ENCODE measurements at places on chromosomes 2 and 18.

DNA sequence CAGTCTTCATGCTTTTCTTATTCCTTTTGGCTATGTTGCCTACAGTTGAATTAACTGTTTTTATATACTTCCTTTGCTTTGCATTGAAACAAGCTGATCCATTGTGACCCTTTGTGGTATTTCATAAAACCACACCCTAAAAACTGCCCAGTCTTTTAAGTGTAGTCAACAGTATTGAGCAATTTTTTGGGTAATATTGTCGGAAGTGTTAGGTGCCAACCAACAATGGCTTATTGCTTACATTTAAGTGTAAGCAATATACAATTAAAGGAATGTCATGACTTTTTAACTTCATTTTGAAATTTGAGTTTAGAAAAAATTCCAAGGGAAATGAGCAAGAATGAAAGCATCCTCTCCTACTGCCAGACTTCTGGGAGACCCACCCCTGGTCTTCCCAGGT, 174.1 kb downstream of the NEDD4L start:
- DNase-seq: no peak

DNA sequence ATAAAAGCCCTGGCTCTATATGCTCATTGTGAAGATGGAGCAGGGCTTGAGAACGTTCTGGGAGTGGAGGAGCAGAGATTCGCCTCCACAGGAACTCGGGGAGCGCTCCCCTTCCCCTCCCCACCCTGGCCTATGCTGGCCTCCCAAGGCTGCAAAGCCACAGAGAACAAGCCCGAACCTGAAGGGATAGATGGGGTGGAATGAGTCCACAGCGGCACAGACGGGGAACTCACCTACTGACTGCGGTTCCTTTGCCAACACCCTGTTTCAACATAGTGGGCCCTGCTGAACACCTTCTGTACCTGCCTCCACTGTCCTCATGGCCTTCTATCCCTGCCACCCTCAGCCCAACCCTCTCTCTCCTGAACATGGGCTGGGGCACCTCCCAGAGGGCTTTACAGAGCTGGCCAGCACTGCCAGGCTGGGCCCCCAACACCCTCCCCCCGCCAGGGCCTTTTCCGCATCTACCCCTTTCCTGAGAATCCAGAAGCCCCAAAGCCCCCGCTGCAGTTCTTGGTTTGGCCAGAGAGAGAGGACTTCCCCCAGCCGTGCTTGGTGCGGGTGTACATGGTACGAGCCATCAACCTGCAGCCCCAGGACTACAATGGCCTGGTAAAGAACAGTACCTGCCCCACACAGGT, 41.5 kb downstream of the LMAN2L start:
- no peak for DNase-seq

- DNase-seq: no peak
Measured at GRCh38 chr2:124250433-124250832, 225.3 kb downstream of the CNTNAP5 start.

GRCh38 chr2:56784046-56784445, 600.3 kb downstream of the CCDC85A start:
- DNase-seq: no peak

DNA sequence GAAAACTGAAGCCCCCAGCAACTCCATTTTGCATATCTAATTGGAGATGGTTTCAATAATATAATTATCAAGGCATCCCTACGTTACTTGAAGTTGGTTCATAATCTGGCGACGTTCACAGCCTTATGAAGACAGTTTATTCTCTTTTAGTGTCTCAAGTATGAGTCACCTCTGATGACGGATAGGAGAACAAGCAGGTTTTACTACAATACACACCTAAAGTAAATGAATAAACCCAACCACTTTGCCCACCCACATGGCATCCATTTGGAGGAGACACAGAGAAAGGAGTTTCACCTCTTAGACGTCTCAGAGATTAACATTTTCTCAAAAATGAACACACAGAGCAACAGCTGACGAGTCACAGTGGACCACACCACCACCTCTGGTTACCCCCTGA, 40.8 kb downstream of the BCL11A start:
- DNase-seq: no peak

- no peak for DNase-seq
Measured at GRCh38 chr2:78465707-78466106, 559.8 kb upstream of the REG3G start.

DNA sequence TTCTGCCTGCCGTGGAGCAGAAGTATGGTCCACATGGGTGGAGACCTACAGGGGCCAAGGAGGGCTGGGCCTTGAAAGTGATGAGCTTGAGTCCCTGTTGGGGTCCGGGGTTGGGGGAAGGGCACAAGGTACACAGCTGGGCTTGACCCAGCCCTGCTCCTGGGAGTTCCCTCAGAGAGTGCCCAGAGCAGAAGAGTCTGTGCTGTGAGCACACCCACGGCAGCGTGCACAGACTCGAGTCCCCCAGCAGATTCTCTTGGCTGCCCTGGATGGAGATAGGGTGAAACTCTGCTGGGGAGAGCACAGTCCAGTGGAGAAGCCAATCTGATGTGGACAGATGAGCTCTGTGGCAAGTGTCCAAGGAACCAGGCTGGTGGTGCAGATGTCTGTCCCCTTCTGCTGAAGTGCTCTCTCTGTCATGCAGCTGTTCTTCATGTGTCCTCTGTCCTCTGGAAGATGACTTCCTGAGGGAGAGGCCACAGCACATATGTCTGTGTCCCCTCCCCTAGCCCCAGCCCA, 27.5 kb downstream of the INPP4A start:
- DNase-seq: no peak

- DNase-seq: no peak
Measured at GRCh38 chr2:142946941-142947340, 69.5 kb downstream of the KYNU start.

DNA sequence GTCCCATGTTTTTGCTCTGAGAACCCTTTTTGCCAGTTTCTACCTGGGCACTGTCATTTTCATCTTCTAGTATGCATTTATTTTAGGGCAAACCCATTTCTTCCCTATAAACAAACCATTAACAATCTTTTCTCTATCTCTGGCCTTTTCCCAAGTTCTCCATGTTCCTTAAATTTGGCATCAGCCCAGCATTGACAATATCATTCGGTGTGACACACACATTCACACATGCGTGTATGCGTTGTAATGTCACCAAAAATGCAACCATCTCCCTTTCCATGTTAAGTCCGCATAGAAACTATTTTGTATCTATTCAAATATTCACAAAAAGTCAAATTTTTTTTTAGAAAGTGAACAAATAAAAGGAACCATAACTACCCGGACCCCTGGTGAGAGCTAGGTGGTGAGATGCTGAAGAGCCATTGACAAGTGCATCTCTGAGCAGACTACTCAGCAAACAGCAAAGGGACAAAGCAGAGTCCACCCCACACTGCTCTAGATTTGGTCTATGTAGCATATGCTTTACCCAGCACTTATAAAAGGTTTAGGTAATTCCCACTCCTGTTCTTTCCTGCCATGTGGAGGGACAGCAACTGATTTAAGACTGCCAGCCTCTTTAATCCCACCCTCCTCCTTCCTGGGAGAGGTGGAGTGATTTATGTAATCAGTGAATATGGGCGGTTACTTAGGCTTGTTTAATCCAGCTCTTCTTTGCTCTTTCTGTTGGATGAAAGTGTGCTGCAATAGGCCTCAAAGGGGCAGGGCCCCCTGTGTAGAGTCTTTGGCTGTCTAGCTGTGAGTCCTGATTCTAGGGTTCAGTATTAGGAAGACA, 124.1 kb downstream of the METTL8 start:
- no peak for DNase-seq

DNA sequence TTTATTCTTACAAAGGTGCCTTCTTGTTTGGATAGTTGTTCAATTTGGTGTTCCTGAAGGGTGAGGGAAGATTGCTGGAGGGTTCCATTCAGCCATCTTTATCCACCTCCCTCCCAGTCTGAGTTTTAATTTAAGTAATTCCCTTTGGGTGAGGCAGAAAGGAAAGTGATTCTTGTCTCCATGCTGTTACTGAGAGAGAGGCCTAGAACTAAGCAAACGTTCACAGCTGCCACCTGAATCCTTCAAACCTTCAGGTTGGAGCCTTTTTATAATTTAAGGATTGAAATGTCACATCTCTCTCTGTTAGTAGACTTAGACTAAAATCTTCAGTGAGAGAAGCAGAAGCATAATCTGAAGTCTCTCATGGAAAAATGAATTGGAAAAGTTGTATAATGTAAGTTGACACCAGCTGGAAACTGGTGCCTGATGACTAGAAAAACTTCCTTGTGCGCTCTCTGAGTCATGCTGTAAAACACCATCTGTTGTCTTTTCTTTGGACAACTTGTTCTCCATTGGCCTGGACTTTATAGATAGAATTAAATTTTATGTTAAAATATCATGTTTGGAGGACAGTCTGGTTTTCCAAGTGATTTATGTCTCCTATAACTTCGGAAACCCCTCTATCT, 14.6 kb downstream of the STRADB start:
- no peak for DNase-seq

GRCh38 chr2:45330637-45331409, 280.2 kb downstream of the SRBD1 start:
- no peak for DNase-seq

DNA sequence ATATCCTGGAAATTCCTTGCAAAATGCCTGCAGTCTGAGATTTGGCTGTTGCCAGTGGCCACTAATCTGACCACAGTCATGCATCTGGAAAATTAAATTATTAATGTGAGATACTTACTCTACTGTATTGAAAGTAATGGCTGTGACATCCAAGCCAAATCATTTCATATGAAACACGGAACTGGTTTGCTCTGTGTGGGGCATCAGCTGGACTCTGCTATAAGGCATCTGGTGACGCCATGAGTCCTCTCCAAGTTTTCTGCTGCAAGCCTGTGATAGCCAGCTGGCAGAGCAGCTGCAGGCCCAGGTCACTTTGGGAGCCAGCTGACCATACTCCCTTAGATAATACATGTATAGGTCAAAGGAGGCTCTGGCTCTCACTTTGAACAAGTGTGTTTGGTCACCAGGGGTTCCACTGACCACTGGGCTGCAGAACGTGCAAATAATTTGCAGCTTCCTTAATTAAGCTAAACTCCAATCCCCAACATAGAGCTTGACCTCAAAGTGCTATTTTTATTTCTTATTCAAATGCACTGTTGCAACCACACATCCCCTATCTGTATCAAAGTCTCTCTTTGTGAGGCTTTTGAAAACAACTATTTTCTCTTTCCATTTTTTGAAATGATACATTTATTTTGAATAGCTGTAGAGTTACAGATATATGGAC, 152.9 kb downstream of the NCKAP5 start:
- DNase-seq: no peak

GRCh38 chr2:164000176-164000575, 264.4 kb upstream of the FIGN start:
- DNase-seq: no peak

DNA sequence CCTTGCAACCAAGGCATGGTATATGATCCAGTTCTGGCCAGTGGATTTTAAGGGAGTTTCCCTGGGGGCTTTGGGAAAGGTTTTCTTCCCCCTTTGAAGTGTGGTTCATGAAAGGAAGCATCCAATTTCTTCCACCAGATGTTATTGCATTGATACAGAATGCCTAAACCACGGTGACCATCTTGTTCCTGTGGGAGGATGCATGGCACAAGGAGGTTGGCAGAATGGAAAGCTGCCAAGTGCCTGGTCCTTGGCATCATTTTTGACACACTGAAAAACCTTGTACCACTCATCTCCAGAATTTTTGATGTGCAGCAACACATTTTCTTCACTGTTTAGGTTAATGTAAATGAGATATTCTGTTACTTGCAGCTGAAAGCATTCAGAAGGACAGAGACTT, 55.2 kb upstream of the CXCR4 start:
- DNase-seq: no peak

DNA sequence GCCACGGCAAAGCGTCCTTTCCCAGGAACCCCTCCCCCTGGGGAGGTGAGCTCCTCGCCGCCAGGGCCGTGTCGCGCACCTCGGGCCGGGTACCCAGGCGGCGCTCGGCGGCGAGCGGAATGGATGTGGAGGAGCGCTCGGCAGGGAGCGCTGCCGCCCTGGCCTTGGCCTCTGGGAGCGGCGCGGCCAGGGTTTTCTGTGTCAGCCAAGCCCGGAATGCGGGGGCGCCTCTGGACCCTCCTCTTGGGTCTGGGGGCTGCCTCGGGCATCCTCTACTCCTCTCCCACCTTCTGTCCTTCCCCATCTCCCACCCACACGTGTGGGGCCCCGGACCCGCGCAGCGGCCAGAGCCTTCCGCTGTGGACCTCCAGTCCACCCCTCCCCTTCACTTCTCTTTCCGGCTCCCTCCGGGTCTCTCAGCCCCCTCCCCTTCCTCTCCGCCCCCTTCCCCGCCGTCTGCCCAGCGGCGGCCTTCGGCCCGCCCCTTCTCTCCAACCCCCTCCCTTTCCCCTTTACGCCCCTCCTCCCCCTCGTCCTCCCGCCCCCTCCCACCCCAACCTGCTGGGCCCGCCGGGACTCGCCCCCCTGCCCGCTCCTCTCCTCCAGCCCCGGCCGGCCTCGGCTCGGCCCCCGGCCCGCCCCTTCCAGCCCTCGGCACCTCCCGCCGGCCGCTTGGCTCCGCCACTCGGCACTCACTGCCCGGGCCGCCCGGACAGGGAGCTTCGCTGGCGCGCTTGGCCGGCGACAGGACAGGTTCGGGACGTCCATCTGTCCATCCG, at the start of gene MERTK:
TSS of gene MERTK (plus strand) at position 684 of the 779 bp plus-strand sequence. CDS start 129 bp downstream, outside the sequence.
- peak; percentile 39 for DNase-seq

- no peak for DNase-seq
Measured at GRCh38 chr2:204108781-204109295, 172.3 kb downstream of the ICOS start.

DNA sequence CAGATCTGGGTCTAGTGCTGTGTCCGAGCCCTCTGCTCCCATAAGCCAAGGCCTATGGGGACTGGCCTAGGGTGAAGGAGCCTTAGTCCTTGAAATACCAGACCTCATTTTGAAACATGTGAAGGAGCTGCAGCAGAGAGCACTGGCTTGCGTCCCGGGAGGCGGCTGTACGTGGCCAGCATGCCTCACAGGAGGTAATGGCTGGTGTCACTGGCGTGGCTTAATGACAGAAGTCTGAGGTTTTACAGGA, 72.7 kb upstream of the OTOS start:
- no peak for DNase-seq

GRCh38 chr2:18560797-18561085, 288 bp upstream of the RDH14 start:
- no peak for DNase-seq

DNA sequence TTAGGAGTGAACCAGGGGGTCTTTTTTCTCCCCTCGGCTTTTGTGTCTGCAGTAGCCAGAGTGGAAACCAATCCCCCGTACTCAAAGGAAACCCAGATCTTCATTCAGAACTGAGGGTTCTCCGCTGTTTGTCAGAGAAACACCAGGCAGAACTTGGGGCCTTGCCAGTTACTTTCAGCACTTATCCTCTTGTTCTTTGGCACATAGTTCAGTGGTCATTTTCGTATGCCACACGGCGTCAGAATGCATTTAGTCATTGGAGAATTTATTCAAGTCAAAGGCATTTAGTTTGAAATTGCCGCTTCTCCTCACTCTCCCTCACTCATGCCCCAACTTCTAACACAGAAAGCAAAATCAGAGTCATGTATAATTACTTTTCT, 102.9 kb downstream of the CABLES1 start:
- no peak for DNase-seq

Data from activated CD8-positive, alpha-beta memory T cell treated with anti-CD3 and anti-CD28 coated beads for 1 hour (primary cell).